ENCODE measurements at places on chromosomes 1 and 21.

DNA sequence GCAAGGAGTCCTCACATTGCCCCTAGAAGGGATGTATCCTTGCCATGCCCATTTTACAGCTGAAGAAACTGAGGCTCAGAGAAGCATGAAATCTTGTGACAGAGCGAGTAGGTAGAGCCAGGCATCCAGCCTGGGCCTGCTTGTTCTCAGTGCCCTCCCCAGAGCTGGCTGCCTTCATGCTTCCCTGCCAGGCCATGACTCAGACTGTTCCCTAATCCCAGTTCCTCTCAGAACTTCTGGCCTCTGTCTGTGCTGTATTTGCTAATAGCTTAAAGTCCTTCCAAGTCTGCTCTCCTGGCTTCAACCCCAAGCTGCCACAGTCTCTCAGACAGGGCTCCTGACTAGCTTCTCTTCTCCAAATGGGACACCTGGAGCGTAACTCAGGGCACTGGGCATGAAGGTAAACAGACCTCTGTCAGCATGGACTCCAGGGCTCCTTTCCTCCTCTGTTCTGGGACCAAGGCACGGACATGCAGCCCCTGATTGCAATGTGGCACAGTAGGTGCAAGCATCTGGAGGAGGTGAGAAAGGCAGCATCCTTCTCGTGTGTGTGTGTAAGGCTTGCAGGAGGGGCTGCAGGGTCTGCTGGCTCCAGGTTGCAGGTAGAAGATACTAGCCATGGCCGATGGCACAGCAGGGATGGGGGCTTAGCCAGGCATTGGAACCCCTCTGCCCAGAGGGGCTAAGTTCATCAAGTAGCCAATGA lies 122.7 kb downstream of the HMGB4 start:
- no peak for DNase-seq

GRCh38 chr1:206784471-206784903 lies 12.2 kb upstream of the IL10 start:
- no peak for DNase-seq

DNA sequence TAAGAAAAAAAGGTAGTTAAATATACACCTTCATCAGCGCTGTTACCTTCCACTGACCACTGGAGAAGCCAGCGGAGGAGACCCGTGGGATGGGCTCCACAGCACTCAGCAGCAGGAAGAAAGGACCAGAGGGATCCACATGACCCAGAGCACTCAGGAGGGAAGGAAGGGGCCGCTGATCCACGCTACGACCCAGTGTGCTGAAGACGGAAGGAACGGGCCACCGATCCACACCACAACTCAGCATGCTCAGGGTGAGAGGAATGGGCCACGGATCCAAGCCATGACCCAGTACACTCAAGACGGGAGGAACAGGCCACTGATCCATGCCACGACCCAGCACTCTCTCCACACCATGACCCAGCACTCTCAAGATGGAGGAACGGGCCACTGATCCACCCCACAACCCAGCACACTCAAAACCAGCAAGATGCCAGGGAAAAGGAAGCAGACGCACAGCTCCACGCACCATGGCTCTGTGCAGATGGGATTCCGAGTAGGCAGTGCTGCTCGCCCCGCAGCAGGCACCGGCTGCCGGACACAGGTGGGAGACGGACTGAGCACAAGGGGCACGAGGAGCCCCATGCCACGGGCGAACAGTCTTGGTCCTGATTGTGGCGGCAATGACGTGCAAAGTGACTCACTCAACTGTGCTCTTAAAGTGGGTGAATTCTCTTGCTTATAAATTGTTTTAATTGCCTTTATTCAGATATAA lies 8.7 kb downstream of the WRAP73 start:
- DNase-seq: no peak

DNA sequence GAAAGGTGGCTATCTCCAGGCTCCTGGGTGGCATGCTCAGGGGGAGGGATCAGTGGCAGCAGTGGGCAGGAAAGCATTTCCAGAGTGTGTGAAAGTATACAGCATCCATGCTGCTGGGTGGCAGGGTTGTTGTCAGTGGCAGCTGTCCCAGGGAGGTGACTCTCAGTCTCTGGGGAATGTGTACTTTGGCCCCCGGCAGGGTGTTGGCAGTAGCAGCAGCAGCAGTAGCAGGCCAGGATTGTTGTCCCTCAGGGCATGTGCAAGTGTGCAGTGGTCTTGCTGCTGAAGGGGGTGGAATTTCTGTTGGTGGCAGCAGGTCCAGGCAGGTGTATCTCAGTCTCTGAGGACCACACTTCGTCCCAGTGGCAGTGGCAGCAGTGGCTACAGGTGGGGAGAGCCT lies 71.7 kb upstream of the GUCA2B start:
- DNase-seq: no peak

DNA sequence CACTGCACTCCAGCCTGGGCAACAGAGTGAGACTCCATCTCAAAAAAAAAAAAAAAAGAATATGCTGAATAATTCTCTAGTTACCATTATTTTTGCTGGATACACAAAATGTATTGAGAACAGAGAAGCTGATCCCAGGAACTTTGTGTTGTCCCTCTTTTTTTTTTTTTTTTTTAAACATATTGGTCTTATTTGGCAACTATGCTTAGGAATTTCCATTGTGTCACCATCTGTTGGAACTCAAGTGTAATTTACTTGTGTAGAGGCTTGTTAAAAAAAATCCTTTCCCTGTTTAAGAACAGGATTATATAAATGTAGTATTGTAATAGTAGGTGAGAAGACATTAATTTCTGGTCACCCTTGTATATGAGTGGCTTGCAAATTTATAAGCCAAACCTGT lies 28.6 kb downstream of the CAMSAP2 start:
- DNase-seq: no peak

- DNase-seq: no peak
Measured at GRCh38 chr1:152111515-152111968, 3.7 kb downstream of the TCHH start.

- no peak for DNase-seq
Measured at GRCh38 chr1:56571448-56571847, 7.9 kb downstream of the PLPP3 start.

- no peak for DNase-seq
Measured at GRCh38 chr1:59096501-59096900, 200.4 kb upstream of the FGGY start.

DNA sequence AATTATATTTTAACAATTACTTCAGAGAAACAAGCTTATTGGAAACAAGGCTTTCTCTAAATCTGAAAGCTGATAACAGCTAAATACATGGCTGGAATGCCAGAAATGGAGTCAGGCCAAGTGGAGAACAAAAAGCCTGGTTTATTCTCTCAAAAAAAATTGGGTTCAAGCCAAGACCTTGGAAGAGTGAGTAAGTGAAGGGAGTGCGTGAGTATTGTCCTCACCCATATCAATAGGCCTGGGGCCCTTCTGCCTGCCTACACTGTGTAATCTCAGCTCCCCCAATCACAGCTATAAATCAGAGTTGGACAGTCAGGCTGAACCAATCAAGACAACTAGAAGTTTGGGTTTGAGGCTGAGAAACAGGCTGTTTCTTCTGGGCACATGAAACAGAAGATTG lies 7.4 kb downstream of the KYAT3 start:
- no peak for DNase-seq

- DNase-seq: no peak
Measured at GRCh38 chr1:41454406-41454805, 30.1 kb downstream of the EDN2 start.

- DNase-seq: no peak
Measured at GRCh38 chr1:162192306-162192678, 122.8 kb downstream of the NOS1AP start.

GRCh38 chr1:169694304-169695075 lies 16.9 kb downstream of the SELL start:
- peak; percentile 29 for DNase-seq

DNA sequence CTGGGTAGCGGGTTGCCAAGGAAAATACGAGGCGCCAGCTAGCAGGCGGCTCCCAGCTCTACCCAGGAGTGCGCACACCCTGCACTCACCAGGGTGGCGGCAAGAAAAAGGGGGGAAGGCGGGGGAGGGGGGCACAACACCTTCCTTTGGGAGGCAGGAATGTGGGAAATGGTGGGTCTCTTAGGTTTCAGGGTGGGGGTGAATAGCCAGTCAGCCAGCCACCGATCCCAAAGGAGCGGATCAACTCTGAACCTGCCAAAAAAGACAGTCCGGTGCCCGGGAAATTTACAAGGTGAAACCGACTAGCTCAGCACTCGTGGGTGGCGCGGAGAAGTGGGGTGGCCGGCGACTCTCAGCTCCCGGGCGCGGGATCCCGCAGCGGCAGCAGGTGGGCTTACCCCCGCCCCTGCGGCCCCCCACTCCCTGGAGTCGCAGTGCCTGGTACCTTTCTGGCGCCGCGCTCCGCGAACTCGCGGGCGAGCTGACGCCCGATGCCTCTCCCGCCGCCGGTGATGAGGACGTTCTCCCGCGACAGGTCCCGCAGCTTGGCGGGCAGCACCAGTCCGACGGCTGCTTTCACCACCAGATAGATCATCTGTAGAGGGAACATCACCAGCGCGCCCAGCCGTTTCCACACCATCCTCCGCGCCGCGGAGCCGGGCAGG lies 1.2 kb downstream of the DHRS3 start:
- no peak for DNase-seq

DNA sequence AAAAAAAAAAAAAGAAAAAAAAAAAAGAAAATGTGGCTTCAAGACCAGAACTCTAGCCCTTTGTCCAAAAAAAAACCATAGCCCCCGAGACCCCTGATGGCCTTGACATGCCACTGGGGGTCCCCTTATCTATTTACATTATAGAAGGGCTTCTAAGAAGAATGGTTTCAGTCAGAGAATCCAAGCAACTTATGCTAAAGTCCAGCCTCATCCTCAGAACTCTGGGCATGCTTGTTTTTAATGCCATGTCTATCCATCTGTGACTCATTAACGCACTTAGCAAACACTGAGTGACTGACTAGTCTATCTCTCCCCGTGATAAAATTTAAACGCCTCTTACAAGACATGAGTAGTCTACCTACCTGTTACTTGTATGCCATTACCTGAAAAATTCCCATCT lies 29.3 kb downstream of the ERG start:
- no peak for DNase-seq

GRCh38 chr1:213376862-213377372 lies 325.9 kb downstream of the RPS6KC1 start:
- no peak for DNase-seq

GRCh38 chr21:36630485-36631206 lies 68.3 kb upstream of the SIM2 start:
- peak; percentile 9 for DNase-seq

GRCh38 chr1:71203241-71203640 lies 122.4 kb upstream of the ZRANB2 start:
- no peak for DNase-seq

DNA sequence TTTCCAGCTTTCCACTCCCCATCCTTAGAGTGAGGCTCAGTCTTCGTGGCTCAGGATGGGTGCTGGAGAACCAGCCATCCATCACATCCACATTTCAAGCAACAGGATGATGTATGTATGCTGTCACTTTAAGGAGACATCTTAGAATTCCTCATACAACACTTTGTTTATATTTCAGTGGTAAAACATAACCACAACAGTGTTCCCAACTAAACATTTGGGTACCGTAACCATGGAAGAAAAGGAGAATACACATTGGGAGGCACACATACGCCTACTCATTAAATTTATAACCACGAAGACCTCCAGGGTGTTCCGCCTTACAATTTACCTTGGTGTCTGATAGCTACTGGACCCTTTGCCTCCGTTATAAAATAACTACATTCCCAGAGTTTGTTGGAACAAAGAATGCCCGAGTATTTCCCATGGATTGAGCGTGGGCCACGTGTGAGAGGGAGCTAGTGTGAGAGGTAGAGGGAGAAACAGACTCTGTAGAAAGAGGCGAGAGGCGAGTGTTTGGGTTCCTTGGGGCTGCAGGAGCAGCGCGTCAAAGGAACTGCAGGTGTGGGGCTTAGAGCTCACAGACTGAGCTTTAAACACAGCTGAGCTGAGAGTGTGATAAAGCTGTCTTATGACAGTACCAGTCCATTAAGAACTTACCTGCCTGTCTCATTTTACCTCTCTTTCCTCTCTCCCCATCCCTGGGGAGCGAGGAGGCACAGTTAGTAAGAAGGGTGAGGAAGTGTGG lies 111.5 kb upstream of the USP24 start:
- no peak for DNase-seq

- DNase-seq: no peak
Measured at GRCh38 chr1:40045182-40045581, 4.7 kb downstream of the CAP1 start.

GRCh38 chr1:196181594-196181878 lies 426.7 kb downstream of the KCNT2 start:
- no peak for DNase-seq

DNA sequence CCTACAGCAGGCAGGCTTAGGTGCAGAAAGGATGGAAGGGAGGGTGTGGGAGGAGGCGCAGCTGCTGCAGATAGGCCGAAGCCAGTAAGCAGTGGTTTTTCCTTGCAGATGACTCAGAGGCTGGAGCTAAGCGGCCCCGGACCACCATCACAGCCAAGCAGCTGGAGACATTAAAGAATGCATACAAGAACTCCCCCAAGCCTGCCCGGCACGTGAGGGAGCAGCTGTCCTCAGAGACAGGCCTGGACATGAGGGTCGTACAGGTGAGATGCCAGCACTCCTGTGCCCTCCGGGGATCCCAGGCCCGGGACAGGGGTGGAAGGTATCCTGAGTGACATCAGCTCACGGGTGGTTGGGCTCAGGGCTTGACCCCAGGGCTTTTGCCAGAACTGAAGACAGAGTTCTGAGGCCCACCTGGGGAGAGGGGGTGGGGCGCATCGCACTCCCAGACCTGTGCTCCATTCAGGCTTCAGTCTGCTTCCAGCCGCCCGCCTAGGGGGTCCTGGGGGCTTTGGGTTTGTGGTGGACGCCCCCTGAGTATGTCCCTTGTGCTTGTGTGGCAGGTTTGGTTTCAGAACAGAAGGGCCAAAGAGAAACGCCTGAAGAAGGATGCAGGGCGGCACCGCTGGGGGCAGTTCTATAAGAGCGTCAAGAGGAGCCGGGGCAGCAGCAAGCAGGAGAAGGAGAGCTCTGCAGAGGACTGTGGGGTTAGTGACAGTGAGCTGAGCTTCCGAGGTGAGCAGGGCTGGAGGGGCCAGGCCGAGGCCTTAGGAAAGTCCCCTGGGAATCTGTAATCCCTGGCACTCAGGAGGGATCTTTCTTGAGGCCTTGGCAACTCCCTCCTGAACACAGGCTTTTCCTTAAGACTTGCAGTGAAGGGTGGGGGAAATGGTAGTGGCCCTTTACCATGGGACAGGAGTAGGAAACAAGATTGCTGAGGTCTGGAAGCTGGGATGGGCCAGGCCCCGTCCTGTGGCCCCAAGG lies 41.5 kb downstream of the LHX4 start:
- DNase-seq: no peak

- DNase-seq: no peak
Measured at GRCh38 chr1:211566431-211567025, 12.4 kb downstream of the SLC30A1 start.

- DNase-seq: peak; percentile 3
Measured at GRCh38 chr1:102970496-102971078, 137.7 kb downstream of the COL11A1 start.

DNA sequence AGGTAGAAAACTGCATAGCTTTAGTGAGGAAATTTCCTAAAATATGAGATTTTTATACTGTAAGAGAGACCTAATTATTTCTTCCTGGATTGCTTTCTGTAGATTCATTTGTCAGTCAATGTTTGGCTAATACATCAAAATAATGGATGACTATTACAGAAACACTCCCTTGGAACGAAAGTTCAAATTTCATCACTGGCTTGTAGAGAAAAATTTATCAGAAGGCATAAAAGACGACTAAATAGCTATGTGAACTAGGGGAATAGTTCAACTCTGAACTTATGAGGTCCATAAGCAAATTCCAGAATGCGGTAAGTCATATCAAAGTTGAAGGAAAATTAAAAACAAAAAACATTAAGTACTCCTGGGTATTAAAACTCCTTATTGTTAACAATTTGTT lies 36.0 kb downstream of the WNT2B start:
- DNase-seq: no peak

- peak; percentile 55 for DNase-seq
Measured at GRCh38 chr1:151945725-151946722, 36.7 kb upstream of the THEM4 start.

Measured in naive B cell (primary cell).